T-helper 1 cell (primary cell): ENCODE measurements at places on chromosomes 16 and 17.

- DNase-seq: peak; percentile 40
Observed at GRCh38 chr17:418421-418751, 65.8 kb upstream of the RPH3AL start.

GRCh38 chr17:21170809-21171208, 43.2 kb downstream of the TMEM11 start:
- no peak for DNase-seq

DNA sequence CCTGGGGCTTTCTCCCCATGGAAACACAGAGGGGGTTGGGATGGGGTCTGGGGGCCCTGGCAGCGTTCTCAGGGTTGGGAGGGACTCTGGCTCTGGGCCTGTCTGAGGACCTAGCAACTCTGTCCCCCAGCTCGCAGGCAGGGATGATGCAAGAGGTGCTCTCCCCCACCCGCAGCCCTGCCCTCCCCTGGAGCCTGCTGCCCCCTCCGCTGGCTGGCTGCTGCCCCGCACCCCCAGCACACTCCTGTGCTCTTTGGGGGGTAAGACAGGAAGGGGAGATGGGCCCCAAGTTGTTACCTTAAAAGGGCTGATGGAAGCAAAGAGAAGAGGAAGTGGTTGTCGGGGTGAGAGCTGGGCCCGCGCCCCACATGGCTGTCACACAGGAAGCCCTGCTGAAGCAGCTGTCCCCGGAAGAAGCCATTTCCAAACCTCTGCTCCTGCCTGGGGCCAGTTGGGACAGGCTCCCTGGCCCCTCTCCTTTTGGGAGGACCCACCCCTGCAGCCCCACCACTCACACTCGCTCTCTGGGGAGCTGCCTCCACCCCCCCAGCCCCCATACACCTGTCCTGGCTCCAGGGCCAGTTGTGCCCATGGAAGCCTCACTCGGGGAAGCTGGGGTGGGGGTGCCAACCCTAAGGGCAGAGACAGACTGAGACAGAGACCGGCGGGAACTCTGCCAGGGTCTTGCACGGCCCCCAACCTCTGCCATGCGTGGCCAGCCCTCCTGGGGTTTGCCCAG, 2.5 kb downstream of the CORO1A start:
- DNase-seq: peak; percentile 60

DNA sequence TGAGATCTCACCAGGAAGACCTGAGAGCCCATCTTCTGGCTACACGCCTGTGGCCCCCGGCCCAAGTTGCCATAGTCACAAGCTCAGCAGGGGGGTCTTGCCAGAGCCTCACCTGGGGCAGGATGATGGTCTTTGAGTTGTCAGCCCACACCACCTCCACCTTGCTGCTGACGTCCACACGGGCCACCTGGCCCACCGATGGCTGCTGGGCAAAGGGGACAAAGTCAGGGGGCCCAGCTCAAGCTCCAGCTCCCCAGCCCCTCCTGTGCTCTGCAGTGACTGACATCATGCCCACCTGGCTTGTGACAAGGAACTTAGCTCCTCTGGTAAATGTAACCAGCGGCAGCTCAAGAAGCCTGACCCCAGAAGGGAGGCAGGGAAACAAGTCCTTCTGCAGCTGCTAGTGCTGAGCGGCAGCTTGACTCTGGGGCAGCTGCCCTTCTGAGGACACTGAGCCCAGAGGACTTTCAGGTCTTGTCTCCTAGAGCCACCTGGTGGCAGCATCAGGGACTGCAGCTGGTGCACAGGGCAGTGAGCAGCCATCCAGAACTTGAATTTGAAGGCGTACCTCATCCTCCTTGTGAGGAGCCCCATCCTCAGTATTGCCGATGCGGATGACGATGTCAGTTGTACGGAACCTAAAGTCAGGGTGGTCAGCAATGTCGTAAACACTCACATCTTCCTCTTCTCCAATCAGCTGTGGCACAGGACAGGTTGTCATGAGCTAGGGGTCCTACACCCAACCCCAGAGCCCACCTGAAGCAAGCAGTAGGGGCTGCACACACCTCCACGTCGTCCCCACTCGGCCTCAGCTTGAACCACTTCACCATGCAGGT, 13.5 kb downstream of the SPHK1 start:
- DNase-seq: peak; percentile 62

DNA sequence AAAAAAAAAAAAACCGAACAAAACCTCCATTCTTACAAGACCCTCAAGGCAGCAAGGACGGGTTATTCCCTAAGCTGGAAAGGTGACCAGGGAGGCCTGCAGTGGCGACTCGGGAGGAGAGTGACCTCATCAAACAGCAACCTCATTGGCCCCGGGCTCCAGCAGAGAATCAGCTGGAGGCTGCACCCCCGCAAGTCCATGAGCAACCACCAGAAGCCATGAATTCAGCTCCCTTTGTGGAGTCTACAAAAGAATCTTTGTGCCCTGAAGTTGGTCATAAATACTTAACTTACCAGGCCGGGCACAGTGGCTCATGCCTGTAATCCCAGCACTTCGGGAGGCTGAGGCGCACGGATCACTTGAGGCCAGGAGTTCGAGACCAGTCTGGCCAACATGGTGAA, 80.9 kb upstream of the CREBBP start:
- no peak for DNase-seq

DNA sequence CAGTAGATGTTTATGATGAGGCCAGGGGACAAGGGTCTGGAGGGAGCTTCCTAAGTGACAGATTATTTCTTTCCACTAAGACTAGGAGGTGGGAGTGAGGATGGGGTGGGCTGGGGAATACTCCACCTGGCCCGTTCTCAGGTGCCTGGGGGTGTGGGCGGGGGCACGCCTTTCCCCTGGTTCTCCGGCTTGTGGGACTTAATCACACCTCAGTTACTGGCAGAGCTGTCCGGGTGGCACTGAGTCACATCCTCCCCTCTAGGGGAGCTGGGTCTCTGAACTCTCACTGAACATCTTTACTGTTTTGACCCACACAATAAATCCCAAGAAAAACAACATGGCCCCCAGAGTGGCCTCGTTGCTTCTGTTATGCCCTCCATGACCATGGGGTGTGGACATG, 332.8 kb downstream of the MAF start:
- DNase-seq: no peak

DNA sequence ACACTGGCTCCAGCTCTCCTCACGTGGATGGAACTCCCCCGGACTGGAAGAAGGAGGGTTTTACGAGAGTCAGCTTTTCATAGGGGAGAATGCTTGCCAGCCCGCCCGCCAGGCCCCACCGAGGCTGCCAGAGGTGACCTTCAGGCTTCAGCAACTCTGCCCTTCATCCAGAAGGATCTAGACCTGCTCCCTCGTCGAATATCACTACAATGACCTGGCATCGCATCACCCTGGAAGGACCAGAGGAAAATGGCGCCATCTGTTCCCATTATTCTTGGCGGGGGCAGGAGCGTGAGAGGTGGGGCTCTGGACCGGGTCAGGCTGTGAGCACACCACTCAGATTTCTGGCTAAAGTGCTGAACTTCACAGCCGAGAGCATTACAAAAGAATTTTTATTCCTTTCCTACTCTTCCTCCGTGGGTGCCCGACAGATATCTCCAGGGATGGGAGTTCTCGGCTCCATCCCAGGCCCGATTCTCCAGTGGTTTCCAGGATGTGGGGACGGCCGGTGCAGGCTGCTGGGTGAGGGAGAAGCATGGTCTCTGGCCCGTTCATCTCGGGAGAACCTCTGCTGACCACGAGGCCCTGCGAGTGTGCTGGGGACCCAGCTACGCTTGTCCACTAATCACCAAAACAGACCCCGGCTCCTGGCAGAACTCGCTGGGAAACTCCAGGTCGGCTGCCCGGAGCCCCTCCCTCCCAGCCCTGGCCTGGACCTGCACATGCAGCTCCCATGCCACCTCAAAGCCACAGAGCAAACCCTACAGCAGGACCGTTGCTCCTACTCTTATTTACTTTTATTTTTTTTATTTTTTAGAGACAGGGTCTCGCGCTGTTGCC, 36.8 kb upstream of the ZNF469 start:
- no peak for DNase-seq

- no peak for DNase-seq
Observed at GRCh38 chr17:30082773-30083172, 33.8 kb upstream of the NSRP1 start.

DNA sequence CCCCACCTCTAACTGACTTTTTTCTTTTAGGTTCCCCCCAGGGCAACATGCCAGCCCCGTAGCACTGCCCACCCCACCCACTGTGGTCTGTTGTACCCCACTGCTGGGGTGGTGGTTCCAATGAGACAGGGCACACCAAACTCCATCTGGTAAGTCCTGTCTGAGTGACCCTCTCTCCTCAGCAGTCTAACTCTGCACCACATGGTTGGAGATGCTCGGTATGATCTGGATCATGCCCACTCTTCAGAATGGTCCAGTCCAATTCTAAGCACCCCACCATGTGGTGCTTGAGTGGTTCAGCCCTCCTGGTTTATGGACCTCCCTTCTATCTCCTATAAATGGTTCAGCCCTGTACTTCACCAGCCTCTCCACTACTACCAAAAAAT, 5.9 kb downstream of the KDM6B start:
- no peak for DNase-seq

- DNase-seq: no peak
Observed at GRCh38 chr16:10990378-10990777, 46.0 kb downstream of the CLEC16A start.

- DNase-seq: peak; percentile 95
Observed at GRCh38 chr17:76557368-76558197, 17.7 kb downstream of the PRCD start.

GRCh38 chr17:41625602-41626001, 1.2 kb upstream of the KRT17 start:
- DNase-seq: no peak

- no peak for DNase-seq
Observed at GRCh38 chr17:8701754-8702153, 42.9 kb downstream of the CCDC42 start.

- no peak for DNase-seq
Observed at GRCh38 chr16:22357635-22357971, 16.8 kb downstream of the CDR2 start.

- no peak for DNase-seq
Observed at GRCh38 chr17:64040206-64040605, 19.8 kb upstream of the ICAM2 start.

GRCh38 chr17:47928415-47928814, 13.0 kb upstream of the PNPO start:
- no peak for DNase-seq

GRCh38 chr16:45454-45853, 8.0 kb downstream of the POLR3K start:
- no peak for DNase-seq

- no peak for DNase-seq
Observed at GRCh38 chr16:85261657-85262557, 149.6 kb upstream of the CIBAR2 start.

DNA sequence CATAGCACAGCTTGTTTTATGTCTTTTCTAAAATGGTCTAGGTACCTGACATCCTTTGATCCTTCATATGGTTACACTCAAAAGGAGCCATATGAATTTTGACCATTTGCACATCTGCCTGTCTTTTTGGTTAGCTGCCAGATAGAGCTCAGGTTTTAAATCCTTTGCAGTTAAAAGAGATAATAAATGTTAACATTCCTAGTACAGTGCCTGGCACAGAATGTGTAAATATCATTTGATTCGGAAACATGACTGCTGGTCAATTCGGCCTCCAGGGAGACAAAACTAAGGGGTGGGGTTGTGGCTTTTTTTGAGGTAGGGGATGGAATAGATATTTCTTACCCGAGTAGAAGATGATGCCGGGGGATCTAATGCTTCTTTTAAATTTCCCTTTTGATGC, 64.2 kb downstream of the FTO start:
- DNase-seq: no peak
